Stimulated activated CD8-positive, alpha-beta memory T cell treated with anti-CD3 and anti-CD28 coated beads, Interleukin-12 subunit alpha, Interleukin-12 subunit beta, amount 100 ng/mL, for 4 hours (primary cell): ENCODE measurements at places on chromosomes 1 and 21.

DNA sequence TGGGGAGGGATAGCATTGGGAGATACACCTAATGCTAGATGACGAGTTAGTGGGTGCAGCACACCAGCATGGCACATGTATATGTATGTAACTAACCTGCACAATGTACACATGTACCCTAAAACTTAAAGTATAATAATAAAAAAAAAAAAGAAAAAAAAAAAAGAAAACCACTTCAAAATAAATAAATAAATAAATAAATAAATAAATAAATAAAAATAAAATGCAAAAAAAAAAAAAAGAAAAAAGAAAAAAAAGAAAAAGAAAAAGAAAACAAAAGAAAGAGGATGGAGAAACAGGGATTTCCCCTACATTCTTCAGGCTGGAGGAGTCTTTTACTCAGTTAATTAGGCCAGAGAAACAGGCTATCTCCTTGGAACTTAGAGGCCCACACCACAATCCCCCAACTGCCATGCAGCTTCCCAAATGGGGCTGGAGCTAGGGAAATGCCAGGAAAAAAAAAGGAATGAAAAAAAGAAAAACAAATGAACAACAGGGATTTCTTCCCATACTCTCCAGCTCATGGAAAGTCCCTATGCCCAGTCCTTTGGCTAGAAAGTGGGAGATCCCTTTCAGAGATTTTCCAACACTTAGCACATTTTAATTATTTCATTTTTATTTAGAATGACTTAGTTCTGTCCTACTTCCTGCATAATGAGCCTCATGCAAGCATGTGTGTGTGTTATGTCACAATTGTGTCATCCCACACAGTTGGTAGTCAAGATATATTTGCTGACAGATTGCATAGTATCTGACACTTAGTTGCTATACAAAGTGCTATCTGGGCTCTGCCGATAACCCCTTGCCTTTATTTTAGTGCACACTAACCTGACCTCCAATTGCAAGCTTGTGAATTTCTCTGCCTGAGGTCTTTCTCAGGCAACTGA, 486.4 kb downstream of the PLPP3 start:
- DNase-seq = no peak

DNA sequence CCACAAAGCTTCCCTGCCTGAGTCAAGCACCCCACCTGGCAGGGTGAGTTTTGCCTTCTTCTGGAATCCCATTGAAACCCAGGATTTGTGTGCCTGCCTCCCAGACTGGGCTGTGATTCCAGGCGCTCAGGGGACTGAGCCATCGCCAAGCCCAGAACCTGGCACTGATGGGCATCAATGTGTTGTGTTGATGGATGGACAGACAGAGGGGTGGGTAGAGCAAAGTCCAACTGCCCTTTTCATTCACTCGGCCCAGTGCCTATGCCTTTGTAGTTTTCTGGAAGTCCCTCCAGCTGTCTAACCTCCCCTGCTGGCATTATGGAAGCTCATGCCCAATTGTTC, 66.0 kb upstream of the LAPTM5 start:
- no peak for DNase-seq

DNA sequence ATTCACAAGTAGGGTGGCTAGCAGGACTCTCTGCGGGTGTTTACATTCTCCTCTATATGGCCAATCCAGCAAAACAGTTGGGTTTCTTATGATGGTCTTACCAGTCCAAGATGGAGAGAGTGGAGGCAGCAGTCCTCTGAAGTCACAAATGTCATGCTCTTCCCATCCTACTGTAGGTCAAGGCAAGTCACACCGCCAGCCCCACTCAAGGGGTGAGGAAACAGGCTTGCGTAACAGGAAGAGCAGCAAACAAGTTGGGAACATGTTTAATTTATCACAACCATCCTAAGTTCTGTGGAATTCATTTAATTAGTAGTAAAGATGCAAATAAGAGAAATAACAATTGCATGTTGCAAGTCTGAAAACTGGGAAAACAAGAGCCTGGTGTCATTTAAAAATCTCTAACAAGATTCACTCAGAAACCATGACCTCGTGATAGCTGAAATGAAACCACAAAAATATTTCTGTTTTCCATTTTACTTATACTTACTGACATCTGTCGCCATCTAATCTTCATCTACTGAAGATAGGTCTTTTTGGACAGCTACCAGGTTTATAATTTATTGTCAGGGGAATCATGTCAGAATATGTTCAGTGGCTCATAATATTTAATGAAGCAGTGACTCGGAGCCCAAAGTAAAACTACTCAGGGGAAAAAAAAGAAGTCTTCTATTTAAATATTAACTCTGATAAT, 349.1 kb upstream of the FMN2 start:
- DNase-seq = no peak

- DNase-seq = no peak
These were observed 19.5 kb downstream of the RCAN1 start for GRCh38 chr21:34595457-34595856.

DNA sequence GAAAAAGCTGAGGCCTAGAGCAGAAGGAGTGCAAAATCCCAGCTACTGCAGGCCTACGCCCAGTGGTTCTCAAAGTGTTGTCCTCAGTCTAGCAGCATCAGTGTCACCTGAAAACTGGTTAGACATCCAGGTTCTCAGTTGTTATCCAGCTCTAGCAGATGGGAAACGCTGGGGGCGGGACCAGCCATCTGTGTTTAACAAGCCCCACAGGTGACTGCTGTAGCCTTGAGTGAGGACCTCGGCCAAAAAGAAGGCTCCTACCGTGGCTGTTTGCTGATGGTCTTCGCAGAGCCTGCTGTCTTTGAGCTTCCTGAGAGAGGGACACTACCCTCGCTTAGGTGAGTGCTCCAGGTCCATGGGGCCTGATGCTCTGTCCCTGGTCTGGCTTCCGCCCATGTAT, 69.7 kb downstream of the LRRN2 start:
- DNase-seq = no peak

GRCh38 chr1:187948170-187948794, 1119.5 kb downstream of the PLA2G4A start:
- no peak for DNase-seq

- DNase-seq = no peak
These were observed 3.0 kb downstream of the PEAR1 start for GRCh38 chr1:156896490-156897033.

- no peak for DNase-seq
These were observed 391.6 kb upstream of the VAMP3 start for GRCh38 chr1:7379441-7379971.

DNA sequence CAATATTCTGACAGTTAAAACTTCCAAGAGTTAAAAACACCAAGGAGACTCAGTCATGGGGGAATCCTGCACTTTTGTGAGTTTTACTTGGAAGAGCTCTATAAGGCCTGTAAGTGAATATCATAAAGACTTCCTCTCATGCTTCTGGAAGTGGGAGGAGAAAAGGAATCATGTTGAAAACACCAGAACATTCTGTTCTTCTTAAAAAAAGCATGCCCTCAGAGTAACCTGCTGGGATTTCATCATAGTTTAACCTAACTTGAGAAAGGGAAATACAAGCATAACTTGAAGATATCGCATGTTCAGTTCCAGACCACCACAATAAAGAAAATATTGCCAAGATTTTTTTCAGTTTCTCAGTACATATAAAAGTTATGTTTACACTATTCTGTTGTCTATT, 51.9 kb downstream of the COL11A1 start:
- DNase-seq = no peak

- no peak for DNase-seq
These were observed 18.8 kb downstream of the PKNOX1 start for GRCh38 chr21:42993051-42993712.

- no peak for DNase-seq
These were observed 197.3 kb downstream of the HUNK start for GRCh38 chr21:32070126-32070525.

DNA sequence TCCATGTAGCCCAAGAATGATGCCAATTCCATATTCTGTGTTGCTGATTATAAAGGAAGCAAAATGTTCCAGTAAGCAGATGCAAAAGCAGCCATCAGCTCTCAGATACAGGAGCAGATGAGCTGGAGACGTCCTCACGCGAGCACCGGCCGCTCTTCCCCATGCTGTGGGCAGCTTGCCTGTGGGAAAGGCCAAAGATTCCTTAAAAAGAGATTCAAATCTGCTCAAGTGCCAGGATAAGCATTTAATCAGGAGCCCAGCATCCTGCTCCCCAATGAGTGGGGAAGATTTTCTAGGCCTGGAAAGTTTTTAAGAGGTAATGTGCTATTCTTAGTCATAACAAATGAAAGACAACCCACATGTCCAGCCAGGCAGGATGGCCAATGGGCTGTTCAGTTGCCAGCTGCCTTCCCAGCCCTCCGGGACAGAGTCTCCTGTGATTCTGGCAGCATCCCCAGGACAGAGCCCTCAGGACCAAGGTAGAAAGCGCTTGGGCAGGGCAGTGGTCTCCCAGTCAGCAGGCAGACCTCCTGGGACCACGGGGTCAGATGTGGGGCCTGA, 108.2 kb upstream of the TMPRSS2 start:
- no peak for DNase-seq

DNA sequence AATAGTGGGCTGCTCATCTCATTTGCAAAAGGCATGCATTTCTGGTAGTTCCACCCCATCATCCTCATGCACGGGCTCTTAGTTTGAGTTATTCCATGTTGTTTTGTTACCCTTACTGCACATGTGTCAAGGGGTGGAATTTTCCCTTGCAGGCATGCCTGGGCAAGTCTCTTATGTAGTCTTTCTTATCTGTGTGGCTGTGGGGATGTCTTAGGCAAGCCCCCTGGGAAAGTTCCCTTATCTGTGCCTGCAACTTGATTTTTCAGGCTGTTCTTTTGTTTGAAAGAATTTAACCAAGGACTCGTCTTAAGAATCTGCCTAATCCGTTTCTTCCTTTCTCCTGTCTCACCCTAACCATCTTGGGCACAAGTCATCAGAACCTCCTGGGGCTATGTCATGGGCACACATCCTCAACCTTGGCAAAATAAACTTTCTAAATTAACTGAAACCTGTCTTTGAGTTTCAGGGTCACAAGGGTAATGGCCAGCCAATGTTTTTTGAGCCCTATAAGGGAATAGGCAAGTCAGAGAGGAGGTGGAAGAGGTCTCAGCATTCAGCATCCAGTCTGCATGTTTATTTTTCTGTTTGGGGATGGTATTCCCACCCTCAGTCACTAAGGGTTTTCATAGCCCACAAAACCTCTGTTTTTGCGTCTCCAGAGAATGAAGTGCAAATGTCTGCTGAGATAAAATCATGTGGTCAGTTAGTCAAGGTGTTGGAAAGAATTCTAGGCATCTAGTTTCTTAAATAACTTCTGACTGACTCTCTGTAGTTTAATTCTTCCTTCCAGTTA, 579.7 kb downstream of the PLA2G4A start:
- no peak for DNase-seq

DNA sequence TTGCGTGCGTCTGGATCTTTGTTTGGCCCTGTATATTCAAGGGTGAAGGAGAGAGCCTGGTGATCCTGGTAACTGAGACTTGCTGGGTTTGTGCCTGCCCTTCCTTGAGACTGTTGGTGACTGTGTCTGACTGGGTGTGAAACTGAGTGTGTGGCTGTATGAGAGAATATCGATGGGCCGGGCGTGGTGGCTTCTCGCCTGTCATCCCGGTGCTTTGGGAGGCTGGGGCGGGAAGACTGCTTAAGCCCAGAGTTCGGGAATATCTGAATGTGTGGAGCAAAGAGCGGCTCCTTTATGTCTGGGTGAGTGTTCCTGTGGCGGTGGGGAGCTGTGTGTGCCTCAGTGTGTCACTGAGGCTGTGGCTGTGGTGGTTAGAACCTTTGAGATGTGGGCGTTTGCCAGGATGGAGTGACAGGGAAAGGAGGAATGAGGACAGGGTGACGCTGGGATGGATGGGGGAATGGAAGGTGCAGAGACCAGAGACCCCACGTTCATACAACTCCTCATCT, 2.7 kb upstream of the MARCKSL1 start:
- DNase-seq = no peak

- DNase-seq = no peak
These were observed 57.5 kb downstream of the ATP2B4 start for GRCh38 chr1:203684094-203684493.

- DNase-seq = no peak
These were observed 6.4 kb upstream of the MYBPHL start for GRCh38 chr1:109312978-109313775.
